ENCODE measurements at places on chromosomes 11 and 22.

- no peak for DNase-seq
These were observed 11.1 kb upstream of the OR56B4 start for GRCh38 chr11:6096417-6096816.

DNA sequence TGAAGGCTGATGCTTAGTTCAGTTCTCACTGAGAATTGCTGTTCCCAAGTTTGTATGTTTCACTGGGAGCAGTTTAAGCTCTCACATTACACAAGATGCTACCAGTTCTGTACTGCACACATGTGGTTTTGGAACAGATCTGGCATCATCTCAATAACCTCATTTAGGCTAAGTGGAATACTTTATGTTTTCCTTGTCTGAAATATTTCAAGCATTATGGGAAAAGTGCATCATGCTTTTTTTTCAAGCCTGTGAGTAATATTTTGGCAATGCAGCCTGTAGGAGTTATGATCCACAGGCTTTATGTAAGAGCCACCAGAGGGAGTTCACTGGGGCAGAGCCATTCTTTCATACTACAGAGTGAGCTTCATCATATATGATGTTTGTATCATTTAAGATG, 141.5 kb downstream of the OR4C45 start:
- DNase-seq: no peak

DNA sequence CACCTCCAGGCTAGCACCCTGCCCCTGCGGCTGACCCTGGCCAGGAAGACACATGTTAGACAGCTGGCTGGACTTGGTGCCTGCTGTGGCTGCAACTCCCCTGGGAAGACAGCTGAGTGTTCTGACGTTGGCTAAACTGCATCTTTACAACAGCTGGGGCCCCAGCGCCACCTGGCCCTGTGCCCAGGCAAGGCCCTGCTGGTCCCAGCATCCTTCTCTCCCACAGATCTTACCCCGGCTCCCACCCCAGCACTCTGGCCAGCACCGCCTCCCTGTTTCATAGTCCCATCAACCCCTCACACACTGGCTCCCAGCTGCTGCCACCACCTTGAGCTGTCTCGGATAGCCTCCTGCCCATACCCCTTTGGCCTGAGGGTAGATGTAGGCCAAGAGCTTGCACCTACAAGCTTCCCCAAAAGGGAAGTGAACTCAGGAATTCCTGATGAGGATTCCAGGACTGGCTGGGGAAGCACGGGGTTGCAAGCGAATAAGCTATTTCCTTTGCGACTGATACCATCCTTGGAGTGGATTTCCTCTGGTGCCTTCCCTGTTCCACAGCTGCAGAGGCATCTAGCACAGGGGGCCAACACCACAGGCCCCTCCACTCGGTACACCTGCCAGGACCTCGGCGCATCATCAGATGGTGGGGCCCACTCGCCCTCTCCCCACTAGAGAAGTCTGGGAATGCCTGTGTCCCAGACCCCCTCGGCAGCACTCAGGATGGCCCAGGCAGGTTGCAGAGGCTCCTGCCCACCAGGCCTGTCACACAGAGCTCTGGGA, 28.5 kb downstream of the RSPH14 start:
- peak; percentile 98 for DNase-seq

- DNase-seq: peak; percentile 54
These were observed 33.0 kb upstream of the NARS2 start for GRCh38 chr11:78607696-78608095.

DNA sequence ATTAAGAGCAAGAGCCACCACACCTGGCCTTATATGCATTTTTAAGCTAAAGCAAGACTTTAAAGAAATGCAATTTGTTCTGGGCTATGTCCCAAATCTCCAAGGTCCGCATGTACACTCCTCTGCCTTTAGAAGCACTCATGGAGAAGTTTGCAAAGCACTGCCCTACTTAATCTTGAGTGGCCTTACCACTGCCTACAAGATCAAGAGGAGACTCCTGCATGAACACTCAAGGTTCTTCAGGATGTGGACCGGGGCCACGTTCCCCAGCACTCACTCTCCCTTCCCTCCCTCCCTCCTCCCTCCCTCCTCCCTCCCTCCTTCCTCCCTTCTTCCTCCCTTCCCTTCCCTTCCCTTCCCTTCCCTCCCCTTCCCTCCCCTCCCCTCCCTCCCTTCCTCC, 63.2 kb upstream of the HSPA8 start:
- DNase-seq: no peak

- no peak for DNase-seq
These were observed 997 bp downstream of the DEAF1 start for GRCh38 chr11:693887-694562.

DNA sequence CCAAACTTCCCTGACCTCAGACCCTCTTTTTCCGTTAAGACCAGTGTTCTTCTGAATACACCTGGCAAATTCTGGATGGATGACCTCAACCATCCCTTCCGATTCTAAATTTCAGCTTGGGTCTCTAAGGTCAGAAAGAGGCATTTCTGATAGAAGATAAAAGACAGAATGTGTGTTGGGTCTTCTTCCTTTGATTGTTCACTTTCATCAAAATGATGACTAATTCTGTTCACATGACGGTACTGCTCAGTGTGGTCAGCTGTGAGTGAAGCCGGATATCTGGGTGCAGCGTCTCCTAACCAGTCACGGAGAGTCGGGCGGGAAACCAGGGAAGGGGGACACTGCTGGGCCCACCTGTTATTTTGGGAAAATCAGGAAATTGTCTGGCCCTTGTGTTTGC, 151.6 kb upstream of the NAV2 start:
- DNase-seq: no peak

DNA sequence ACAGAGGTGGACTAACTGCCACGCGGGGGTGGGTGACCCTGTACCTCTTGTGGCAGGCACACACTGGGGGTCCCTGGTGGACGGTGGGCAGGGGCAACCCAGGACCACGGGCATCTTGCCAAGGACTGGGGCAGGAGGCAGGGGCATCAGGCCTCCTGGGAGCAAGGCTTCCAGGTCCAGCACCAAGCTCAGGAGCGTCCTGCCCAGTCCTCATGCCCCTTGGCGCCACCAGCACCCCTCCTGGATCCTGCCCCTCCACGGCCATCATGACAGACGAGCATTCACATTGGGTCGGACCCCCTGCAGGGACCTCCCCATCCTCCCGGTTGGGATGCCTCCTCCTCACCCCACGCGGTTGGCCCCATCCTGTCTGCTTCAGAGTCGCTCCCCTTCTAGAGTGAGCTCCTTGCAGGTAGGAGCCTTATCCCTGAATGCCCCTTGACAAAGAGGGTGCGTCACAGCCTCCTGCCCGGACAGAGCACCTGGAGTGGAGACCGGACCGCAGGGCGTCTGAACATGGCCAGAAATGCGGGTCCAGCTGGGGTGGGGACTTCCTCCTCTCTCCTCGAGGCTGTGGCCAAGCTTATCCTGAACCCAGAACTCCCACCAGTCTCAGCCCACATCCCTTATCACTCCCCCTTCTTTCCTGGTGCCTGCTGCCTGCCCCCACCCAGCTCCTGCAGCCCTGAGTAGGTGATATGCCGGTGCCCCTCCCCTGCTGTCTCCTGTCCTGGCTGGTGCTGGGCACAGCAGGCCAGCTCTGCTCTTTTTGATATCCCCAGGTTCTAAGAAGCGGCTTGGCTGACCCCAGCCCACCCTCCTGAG, 40.3 kb downstream of the IGF2 start:
- DNase-seq: no peak

- DNase-seq: no peak
These were observed 57.4 kb upstream of the RCN1 start for GRCh38 chr11:32033491-32033890.

GRCh38 chr11:119839476-119840133, 110.6 kb upstream of the NECTIN1 start:
- no peak for DNase-seq
